ENCODE measurements at places on chromosomes 12 and 14.

GRCh38 chr12:130669205-130669557 is 46.9 kb downstream of the RIMBP2 start:
- no peak for DNase-seq

DNA sequence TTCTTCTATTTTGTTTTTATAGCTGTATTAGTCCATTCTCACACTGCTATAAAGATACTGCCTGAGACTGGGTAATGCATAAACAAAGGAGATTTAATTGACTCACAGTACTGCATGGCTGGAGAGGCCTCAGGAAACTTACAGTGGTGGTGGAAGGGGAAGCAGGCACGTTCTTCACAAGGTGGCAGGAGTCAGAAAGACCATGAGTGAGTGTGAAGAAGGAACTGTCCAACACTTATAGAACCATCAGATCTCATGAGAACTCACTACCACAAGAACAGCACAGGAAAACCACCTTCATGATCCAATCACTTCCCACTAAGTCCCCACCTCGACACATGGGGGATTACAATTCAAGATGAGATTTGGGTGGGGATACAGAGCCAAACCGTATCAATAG is 42.3 kb downstream of the ARMH4 start:
- no peak for DNase-seq

DNA sequence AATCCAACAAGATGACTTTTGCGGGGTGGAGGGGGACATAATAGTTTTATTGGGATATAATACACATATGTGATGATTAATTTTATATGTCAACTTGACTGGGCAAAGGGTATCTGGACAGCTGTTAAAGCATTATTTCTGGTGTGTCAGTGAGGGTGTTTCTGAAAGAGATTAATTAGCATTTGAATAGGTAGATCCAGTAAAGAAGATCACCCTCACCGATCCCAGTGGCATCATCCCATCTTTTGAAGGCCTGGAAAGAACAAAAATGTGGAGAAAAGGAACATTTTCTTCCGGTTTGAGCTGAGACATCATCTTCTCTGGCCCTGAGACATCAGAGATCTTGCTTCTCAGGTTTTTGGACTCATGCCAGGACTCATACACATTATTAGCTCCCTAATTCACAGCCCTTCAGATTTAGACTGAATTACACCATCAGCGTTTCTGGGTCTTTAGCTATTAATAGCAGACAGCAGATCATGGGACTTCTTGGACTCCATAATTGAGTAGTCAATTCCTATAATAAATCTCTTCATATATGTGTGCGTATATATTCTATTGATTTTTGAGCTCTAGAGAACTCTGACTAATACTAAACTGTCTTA is 283.6 kb downstream of the PCNX1 start:
- DNase-seq = no peak

DNA sequence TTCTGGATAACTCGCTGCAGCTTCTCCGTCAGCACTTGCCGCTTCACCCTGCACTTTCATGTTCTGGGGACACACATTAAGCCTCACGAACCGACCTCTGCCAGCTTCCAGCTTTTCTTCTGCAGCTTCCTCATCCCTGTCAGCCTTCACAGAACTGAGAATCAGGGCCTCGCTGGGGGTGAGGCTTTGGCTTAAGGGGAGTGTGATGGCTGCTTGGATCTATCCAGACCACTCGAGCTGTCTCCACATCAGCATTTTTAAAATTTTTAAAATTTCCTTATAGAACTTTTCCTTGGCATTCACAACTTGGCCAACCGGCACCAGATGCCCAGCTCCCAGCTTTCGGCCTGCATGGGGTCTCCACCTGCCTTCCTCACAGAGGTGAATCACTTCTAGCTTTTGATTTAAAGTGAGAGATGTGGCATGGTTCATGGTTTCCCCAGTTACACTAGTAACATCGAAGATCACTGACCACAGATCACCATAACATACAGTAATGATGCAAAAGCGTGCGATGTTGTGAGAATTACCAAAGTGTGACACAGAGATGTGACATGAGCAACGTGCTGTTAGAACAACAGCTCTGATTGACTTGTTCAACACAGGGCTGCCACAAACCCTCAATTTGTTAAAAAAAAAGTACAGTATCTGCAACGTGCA is 139.1 kb upstream of the C14orf180 start:
- no peak for DNase-seq

- DNase-seq = no peak
Measured at GRCh38 chr12:9786726-9787717, 26.3 kb upstream of the CD69 start.

DNA sequence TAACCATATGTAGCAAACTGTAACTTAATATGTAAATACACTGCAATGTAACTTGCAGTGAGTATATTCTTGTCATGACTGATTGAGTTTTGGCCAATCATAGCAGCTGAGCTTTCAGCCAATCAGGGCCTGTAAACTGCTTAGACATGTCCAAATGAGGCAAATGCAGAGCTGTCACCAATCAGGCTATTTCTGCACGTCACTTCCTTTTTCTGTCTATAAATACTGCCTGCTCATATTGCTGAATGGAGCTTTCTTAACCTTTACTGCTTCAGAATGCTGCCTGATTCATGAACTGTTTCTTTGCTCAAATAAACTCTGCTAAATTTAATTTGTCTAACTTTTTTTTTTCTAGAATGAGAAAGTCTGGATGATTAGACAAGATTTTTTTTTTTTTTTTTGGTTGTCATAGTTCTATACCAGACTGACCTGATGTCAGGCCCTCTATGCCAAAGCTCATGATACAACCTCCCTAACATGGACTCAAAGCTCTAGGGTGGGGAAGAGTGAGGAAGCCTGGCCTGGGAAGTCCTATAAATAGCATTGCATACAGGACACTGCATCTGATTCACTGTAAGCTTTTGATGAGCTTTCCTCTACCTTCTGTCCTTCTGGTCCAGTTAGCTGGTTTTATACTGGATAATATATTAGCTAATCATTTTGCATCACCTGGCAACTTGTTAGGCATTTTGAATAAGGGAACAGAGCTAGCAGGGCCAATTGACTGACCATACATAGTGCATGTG is 12.0 kb downstream of the MGP start:
- DNase-seq = no peak

DNA sequence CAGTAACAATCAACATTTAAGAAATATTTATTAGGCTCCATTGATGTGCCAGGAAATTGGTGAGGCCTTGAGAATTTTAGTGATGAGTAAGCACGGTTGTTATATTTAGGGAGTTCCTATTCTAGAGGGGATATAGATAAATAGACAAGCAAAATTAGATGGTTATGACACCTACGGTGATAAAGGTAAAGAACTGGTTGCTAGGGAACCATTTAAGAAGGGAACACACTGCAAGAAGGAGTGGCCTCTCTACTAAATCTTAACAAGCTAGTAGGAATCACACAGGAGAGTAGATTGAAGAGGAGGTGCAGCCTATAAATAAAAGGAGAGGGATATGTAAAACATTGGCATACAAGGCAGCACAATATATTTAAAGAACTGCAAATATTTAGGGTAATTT is 155.2 kb downstream of the LRIG3 start:
- no peak for DNase-seq

DNA sequence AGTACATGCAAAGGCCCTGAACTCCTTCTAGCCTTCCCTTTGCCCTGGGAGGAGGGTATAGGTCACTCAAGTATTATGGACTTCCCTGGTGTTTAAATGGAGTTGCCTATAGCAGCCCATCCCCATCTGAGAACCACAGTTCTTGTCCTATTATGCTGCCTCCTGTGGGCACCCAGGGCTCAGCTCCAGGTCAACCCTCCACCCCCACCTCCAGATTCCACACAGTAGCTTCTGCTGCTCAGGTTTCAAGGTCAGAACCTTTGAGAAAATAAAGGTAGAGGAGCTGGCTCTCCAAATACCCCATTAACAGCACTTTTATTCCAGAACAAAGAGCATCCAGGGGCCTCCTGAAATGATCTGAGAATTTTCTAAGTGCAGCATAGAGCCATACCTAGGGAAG is 57.4 kb downstream of the ACTN1 start:
- no peak for DNase-seq

GRCh38 chr14:31357279-31357678 is 63.1 kb downstream of the HEATR5A start:
- DNase-seq = no peak

DNA sequence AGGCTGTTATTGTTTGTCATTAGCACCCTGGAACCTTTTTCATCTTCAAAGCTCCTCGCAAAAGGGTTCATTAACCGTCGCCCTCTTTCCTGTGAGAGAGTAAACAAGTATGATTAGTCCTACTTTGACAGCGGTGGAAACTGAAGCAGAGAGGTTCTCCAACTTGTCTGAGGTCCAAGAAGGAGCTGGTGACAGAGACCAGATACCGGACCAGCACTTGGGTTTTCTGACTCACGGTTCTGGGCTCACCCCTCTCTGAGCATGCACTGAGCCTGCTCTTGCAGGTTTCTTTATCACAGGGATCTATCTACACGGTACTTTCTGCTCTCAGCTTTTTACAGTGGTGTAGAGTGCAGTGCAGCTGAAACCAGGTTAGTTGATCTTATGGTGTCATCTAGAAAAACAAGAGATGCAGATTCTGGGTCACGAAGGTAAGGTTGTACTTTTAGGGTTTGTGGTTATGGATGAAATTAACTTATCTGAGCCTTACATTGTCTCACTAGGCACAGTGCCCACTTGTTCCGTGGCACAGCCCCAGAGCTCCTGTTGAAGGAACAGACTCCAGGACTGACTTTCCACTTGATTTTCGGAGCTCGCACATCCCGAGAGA is 62.1 kb downstream of the PPP2R5C start:
- DNase-seq = no peak

- DNase-seq = peak; percentile 51
Measured at GRCh38 chr12:34403706-34404376, 381.5 kb downstream of the ALG10 start.

- DNase-seq = no peak
Measured at GRCh38 chr12:129162805-129163204, 309.5 kb downstream of the GLT1D1 start.

- DNase-seq = no peak
Measured at GRCh38 chr14:74948228-74949175, 6.9 kb downstream of the PGF start.
